ENCODE measurements at places on chromosomes 5 and 9.

GRCh38 chr9:95090871-95091577, 226.5 kb downstream of the FANCC start:
- no peak for DNase-seq

GRCh38 chr5:95385334-95385733, 5.8 kb upstream of the FAM81B start:
- no peak for DNase-seq

DNA sequence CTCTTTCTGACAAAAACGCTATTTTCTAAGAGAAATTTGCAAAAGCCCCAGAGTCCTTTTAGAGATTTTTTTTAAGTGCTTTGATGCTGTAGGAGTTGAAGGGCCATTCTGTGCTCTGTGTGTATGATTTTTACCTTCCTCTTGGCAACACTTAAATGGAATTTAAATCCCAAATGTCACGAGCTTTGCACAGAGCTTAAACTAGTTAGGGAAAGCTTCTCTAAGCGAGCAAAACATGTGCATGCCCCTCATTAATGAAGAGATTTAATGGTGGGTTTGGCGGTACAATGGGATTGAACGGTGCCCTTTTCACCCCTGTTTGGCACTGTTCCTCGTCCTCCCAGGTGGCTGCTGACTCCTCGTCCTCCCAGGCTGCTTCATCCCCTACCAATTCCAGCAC, 220.7 kb downstream of the DRD1 start:
- DNase-seq: no peak

DNA sequence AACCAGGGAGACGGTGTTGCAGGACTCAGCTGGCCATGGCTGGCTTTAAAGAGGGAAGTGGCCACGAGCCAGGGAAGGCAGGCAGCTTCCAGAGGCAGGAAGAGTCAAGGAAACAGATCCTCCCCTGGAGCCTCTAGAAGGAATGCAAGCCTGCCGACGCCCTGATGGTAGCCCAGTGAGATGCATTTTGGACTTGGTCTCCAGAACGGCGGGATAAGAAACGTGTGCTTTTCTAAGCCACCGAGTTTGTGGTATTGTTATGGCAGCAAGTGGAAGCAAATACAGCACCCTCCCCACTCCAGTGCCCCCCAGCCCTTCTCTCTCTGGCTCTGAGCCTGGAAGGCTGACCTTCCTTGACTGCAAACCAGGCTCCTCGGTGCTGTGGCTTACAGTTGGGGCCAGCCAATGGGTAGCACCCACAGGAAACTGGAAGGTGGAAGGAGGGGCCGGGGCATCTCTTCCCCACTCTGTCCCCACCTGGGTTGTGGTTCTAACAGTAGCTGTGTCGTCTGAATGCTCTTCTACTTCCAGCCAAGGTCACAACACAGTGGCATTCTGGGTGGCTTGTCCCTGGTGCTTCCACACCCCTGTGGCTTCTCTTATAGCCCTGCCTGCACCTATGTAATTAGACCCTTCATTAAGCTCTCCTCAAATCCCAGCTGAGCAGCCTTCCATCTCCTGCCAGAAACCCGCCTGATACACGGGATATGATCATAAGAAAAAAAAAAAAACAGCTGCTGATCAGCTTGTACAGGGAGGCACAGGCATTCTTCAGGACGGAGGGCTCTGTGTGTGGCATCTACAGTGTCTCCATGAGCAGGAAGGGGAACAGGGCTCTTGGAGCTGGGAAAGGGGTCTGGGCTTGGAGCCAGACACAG, 29.9 kb upstream of the UNC5A start:
- DNase-seq: peak; percentile 38

DNA sequence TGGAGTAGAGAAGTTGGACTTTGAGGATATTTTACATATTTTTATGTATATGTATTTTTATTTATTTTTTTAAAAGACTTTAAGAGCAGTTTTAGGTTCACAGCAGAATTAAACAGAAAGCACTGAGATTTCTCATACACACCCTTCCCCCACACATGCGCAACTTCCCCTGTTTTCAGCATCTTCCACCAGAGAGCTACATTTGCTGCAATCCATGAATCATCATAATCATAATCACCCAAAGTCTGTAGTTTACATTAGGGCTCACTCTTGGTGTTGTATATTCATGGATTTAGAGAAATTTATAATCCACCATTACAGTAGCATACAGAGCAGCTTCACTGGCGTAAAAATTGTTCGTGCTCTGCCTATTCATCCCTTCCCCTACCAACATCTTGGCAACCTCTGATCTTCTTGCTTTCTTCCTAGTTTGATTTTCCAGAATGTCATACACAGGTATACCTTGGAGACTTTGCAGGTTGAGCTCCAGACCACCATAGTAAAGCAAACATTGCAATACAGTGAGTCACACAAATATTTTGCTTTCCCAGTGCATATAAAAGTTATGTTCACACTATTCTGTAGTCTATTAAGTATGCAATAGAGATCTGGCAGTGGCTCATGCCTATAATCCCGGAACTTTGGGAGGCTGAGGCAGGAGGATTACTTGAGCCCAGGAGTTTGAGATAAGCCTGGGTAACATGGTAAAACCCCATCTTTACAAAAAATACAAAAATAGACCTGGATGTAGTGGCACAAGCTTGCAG, 9.6 kb upstream of the CCDC171 start:
- no peak for DNase-seq

DNA sequence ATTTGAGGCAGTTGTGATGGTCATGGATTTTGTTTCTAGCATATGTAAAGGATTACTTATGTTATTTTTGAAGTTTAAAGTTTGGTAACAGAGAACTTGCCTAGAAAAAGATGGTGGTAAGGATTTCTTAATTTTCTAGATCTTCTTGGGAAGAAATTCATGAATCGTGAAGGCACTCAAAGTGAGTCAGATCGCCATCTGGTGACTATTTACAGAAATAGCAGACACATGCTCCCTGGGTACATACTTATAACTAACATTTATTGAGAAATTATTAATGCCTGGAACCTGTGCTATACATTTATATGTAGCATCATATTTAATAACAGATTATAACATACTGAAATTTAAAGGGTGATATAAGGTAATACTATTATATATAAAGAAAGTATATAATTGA, 299.7 kb downstream of the IZUMO3 start:
- no peak for DNase-seq

- no peak for DNase-seq
Observed at GRCh38 chr5:15338546-15338945, 161.4 kb upstream of the FBXL7 start.

DNA sequence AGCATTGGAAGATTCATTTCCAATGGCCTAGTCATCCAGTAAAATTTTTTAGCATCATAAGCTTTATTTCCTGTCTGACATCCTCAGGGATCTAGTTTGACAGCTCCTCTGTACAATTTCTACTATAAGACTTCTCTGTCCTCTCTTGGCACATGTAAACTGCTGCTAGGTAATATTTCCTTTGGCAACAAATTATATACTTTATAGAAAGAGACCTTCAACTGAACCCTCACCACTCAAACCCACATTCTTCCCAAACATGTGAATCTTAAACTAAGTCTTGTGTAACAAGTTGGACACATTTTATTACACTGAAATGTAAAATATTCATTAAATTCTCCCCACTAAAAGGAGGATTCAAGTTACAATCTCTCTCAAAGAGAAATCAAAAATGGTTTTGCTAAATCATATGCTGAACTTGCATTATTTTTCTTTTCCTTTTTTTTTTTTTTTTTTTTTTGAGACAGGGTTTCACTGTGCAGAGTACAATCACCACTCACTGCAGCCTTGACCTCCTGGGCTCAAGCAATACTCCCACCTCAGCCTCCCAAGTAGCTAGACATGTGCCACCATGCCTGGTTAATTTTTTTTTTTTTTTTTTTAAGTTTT, 36.9 kb downstream of the SCAI start:
- no peak for DNase-seq

- no peak for DNase-seq
Observed at GRCh38 chr9:124248066-124248465, 9.7 kb upstream of the NEK6 start.

DNA sequence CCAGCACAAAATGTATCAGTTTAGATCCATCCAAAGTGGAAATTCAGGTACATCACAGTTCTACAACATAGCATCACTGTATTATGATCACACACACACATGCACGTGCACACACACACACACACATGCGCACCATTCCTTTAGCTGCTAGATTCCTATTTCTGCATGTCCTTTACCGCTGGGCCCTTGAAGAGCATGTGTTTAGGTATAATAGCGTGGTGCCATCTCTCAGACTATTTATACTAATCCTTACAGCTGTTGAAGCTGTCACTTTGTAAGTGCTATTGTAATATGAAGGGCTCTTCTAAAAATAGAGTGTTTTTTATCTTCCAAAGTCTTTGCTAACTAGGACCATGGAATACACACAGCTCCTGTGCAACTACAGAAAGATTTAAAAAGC, 308.8 kb upstream of the TRPC7 start:
- no peak for DNase-seq

GRCh38 chr9:98804083-98804482, 3.4 kb upstream of the GALNT12 start:
- DNase-seq: no peak

GRCh38 chr5:178204935-178205748, 809 bp downstream of the HNRNPAB start:
- DNase-seq: peak; percentile 85

DNA sequence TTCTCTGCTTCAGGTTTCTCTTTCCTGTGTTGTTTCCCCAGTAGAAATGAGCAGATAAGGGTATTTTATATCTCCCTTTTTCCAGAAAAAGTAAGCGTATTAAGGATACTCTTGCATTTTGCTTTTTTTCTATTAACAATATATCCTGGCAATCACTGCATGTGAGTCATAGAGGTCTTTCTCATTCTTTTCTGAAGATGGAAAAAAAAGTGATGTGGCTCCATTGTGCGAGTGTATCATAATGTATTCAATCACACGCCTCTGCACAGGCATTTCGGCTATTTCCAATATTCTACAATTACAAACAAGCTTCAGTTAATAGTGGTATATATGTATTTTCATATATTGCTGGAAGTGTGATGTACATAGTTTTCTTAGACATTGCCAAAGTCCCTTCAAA, 155.9 kb downstream of the MED27 start:
- no peak for DNase-seq

GRCh38 chr5:95770830-95771708, 39.9 kb downstream of the RHOBTB3 start:
- peak; percentile 70 for DNase-seq

GRCh38 chr5:6950860-6951259, 237.6 kb downstream of the TENT4A start:
- DNase-seq: no peak

GRCh38 chr9:135562235-135562745, 734 bp downstream of the PAEP start:
- peak; percentile 36 for DNase-seq

DNA sequence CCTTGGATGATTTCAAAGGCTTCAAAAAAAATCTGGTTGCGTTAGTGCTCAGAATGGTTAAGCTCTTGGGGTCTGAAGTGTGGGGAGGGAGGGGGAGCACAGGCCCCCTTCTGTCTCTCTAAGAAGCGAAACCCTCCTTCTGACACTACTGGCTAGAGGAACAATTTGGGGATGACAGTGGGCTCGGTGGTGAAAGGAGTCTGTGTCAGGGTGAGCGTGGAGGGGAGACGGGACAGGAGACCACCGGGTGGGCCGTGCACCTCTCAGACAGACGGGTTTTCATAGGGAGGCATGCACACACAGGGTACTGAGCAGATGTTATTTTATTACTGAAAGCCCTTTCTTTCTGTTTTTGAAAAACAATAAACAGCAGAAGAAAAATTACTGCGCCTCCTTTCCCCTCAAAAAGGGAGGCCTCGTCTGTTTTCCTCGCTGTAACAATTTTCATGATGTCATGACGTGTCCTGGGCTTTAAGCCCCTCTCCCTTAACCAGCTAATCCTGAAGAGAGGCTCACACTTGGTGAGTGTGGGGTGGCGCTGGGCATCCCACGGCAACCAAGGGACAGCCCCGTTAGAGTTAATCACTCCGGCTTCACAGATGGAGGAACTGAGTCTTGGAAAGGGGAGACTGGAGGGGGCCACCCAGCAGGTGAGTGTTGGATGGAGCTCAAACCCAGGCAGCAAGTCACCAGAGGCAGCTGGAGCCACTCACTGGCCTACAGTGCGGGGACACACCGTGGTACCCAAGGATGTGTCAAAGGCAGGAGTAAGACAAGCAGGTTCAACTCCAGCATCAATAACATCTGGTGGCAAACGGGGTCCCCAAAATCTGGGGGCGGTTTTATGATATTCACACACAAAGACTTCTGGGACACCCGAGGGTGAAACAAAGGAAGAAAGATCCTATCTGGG, 53.4 kb downstream of the PTCH1 start:
- DNase-seq: no peak

- no peak for DNase-seq
Observed at GRCh38 chr5:52993367-52993766, 4.2 kb downstream of the ITGA2 start.

DNA sequence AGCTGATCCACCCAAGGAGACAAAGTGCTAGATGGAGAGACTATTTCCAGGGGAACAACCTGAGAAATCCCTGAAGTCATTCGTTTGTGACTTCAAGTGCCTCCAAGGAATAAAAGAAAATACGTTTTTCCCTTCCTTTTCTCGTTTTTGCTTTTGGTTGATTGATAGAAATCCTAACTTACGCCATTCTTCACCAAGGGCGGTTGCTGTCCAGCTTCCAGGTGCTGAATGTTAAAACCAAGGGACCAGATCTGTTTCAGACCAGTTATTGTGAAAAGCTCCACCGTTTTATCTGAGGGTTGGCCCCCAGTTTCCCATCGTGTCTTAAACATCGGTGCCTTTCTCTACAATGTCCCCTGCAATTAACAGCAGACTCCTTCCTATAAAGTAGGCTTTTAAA, 600.7 kb upstream of the SGCD start:
- DNase-seq: no peak

- DNase-seq: no peak
Observed at GRCh38 chr5:88885002-88885401, 2.0 kb upstream of the MEF2C start.

DNA sequence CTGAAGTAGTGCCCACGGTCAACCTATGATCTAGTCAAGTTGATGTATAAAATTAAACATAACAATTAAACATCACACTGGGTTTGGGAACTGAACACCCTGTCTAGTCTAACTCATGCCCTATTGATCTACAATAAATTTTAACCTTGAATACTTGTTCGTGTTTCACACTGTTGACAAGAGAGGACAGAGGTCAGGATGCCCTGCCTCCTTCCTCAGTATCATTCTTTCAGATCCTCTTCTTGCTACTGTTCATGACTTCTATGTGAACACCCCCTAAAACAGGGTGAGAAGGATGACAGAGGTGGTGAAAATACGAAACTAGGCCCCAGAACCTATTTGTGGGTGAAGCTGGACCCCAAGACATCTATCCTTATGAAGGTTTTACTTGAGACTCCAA, 8.1 kb upstream of the MAT2B start:
- no peak for DNase-seq

- DNase-seq: peak; percentile 71
Observed at GRCh38 chr9:120875954-120876841, 790 bp downstream of the PHF19 start.

GRCh38 chr5:61409568-61409967, 77.5 kb downstream of the ZSWIM6 start:
- no peak for DNase-seq

GRCh38 chr9:131868766-131869165, 128.9 kb upstream of the RAPGEF1 start:
- no peak for DNase-seq

- DNase-seq: no peak
Observed at GRCh38 chr9:86166546-86166945, 67.2 kb upstream of the GOLM1 start.

GRCh38 chr5:1103505-1104326, 8.1 kb downstream of the SLC12A7 start:
- peak; percentile 96 for DNase-seq

- DNase-seq: no peak
Observed at GRCh38 chr9:4495537-4495936, 5.3 kb downstream of the SLC1A1 start.

GRCh38 chr5:25020454-25020853, 375.7 kb upstream of the CDH10 start:
- no peak for DNase-seq
